Kidney capillary endothelial cell (primary cell): ENCODE measurements at places on chromosomes 7 and 10.

GRCh38 chr10:118763202-118763988 lies 8.6 kb upstream of the CACUL1 start:
- no peak for DNase-seq

- DNase-seq = no peak
Observed at GRCh38 chr10:42879380-42880254, 97.0 kb downstream of the BMS1 start.

GRCh38 chr7:129821476-129821875 lies 131.3 kb downstream of the UBE2H start:
- DNase-seq = no peak

DNA sequence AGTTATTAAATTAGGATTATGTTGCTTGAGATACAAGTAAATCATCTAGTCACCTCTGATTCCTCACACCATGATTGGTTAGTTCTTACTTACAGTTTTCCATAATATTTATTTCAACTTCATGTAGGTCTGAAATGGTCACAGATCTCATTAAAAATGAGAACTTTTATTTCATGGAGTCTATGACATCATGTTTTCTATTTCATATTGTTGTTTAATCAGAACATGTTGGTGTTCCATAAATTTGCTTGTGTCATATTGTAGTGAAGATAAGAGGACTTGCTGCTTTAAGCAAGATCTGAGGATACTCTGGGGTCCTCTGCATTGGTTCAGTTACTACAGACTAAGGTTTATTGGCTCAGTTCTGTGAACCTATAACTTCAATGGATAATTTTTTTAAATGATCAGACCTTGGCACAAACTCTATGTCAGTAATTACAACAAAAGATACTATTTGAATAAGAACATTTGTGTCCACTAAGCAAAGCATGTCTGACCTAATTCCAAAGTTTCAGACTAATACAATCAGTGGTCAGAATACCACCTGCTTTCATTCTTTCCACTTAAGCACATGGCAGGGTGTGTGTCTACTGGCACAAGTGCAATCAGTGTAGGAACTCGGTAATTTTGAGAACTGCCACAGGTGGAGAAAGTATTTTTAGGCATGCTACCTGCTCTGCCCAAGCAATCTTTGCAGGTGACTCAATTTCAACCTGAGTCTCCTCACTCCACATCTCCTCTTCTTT lies 68.5 kb downstream of the CCDC71L start:
- DNase-seq = no peak

DNA sequence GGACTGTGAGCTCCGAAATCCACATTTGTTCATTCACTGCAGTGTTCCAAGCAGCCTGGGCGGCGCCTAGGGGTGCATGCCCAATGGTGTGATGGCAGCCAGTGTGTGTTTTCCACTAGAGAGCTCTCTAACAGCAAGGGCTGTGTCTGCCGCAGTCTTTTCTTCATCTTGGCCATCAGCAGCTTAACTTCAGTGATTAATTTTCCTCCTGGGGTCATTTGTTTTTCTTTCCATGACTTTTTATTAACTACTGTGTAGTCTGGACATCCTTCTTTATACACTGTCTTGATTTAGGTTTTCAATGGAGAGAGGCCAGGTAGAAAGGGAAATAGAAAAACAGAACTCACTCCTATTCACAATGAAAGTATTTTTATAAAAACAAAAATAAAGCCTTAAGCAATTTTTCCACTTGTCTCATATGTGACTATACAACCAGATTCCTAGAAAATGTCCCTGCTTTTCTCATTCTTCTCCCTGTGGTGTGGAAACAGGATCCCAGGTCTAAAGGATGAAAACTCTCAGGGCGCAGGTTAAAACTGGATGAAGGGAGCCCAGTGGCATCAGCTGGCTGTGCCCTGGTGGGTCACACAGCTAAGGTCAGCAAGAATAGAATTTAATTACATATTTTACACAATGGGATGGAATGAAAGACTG lies 176.8 kb downstream of the PKD1L1 start:
- DNase-seq = no peak

DNA sequence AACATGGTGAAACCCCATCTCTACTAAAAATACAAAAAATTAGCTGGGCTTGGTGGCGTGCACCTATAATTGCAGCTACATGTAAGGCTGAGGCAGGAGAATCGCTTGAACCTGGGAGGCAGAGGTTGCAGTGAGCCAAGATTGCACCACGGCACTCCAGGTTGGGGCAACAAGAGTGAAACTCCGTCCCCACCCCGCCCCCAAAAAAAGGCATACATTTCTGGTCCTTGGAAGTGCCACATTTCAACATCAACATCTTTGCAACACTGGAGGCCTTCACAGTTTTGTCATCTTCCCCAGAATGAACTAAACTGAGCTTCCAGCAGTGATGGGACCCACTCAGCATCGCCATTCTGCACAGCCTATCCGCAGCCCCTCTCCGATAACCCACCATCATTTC lies 36.6 kb downstream of the FAM53B start:
- DNase-seq = no peak

DNA sequence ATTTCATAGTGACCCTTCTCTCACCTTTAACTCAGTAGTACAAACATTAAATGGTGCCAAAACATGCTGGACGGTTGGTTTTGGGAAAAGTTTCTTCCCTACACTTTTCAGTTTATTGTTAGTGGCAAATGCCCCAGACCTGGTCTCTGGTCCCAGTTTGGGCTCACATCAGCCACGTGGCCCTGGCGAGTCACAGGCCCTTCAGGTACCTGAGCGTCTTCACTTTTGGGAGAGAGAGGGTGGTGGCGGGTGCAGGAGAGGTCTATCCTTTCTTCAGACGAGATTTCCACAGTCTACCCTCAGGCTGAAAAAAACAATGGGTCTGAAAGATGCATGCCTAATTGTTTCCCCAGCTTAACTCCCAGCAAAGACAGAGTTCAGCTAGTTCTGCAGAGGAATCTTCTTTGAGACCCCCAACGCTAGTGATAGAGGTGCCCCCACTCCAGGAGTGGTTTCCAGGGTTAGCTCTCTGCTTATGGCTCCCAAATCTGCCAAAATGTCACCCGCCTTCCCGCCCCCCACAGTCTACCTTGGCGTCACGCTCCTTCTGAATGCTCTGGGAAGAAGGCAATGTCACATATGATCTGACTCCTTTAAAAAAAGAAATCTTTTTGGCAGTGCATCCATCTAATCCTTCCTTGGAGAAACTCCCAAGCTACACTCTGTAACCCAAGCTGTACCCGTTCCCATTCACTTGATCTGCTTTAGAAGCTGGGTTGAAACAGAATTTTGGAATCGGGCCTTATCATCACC lies 384.8 kb upstream of the FOXK1 start:
- DNase-seq = no peak

DNA sequence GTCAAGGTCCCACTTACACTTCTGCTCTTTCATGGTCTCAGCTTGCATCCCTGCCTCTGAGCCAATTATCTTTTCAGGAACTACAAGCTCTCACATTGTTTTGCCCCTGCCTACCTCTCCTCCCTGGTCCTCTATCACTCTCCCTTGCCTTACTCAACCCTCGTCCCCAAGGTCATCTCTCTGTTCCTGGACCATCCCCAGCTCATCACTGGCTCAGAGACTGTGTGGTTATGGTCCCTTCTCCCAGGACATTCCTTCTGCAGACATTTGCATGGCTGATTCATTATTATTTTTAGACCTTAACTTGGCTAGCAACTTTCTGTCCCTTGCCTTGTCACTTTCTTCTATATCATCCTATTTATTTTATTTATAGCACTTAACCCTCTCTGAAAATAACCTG lies 17.8 kb upstream of the GPAM start:
- no peak for DNase-seq

DNA sequence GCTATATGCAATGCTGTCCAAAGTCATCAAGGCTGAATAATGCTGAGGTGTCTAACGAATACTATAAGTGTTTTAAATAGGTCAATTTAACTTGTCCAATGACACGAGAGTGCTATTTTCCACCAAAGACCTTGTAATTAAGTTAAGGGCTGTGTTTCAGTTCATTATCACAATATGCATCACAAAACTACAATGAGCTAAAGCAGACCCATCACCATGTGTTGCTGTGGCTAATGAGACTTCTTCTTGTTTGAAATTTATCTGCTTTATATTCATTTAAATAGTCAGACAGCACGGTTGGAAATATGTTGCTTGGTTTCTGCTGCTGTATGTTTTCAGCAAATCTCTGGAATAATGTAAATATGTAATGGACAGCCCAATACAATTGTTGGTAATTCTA lies 292.5 kb upstream of the VSTM2A start:
- DNase-seq = no peak

- DNase-seq = no peak
Observed at GRCh38 chr10:121313119-121313875, 284.9 kb downstream of the FGFR2 start.

GRCh38 chr7:106001886-106002285 lies 38.8 kb downstream of the CDHR3 start:
- DNase-seq = no peak

GRCh38 chr10:58781873-58782488 lies 269.3 kb downstream of the BICC1 start:
- peak; percentile 53 for DNase-seq

DNA sequence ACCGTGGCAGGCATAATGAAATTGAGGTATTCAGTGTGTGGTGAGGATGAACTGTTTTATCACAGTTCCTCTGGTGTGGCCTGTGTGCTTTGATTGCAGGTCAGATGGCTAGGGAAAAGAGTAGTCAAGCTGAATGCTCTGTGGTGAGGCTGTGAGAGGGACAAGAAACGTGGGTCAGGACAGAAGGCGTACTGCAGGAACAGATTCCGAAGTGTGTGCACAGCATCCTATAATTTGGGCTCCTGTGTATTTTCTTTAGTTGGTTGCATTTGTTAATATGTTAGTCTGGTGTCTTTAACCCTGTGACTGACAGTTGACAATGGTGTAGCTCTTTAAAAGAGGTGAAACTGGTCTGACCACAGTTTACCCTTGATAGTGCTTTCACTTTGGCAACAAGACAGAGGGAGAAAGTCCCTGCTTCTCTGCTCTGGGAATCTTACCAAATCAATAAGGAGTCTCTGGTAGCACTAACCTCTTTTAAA lies 76.5 kb downstream of the AUTS2 start:
- DNase-seq = no peak

- no peak for DNase-seq
Observed at GRCh38 chr7:45082831-45083331, 5.9 kb downstream of the NACAD start.

GRCh38 chr10:122078965-122079795 lies 90.2 kb downstream of the TACC2 start:
- no peak for DNase-seq

DNA sequence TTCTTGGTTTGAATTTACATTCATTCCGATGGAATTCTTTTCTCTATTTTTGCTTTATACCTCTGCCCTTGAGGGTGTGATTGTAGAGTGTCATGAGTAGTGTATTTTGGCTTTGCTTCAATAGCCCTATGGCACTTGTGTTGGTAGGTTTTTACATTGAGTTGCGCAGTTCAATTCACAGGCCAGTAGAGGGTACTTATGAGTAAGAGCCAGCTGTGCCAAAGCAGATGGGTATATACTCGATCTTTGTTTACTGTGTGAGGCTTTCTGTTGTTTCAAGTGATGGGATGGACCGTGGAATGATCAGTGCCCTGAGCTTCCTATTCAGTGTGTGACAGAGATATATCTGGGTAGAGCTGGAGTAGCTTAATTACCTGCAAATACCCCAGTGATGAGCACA lies 4.3 kb upstream of the AKR1C3 start:
- DNase-seq = peak; percentile 31

GRCh38 chr7:22697876-22698606 lies 29.0 kb upstream of the IL6 start:
- DNase-seq = no peak

DNA sequence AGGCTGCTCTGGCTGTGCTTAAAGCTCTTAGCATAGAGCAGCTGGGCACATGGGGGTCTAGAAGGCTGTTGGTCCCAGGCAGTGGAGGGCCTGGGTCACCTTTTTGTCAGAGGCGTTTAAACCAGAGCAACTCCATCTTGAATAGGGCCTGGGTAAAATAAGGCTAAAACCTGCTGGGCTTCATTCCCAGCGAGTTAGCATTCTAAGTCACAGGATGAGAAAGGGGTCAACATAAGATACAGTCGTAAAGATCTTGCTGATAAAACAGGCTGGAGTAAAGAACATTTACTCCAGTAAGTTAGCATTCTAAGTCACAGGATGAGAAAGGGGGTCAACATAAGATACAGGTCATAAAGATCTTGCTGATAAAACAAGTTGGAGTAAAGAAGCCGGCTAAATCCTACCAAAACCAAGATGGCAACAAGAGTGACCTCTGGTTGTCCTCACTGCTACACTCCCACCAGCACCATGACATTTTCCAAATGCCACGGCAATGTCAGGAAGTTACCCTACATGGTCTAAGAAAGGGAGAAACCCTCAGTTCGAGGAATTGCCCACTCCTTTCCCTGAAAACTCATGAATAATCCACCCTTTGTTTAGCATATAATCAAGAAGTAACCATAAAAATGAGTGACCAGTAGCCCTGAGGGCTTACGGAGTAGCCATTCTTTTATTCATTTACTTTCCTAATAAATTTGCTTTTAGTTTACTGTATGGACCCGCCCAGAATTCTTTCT lies 96.8 kb upstream of the PCBD1 start:
- DNase-seq = no peak

DNA sequence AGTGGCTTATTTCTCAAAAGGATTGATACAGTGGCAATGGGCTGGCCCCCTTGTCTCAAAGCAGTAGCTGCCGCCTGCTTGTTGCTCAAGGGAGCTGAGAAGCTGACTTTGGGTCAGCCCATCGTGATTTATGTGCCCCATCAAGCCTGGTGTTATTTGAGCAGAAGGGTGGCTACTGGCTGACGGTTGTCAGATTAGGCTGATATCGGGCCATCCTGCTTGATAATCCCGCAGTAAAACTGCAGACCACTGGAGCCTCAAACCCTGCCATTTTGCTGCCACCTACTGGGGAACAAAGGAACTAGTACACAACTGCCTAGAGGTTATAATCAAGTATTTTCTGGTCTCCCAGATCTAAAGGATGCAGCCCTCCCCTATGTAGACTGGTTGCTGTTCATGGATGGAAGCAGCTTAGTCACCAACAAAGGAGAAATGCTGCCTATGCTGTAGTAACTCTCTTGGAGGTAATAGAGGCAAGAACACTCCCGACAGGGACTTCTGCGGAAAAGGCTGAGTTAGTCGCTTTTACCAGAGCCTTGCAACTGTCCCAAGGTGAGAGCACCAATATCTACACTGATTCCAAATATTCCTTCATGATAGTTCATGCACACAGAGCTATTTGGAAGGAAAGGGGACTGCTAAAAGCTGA lies 65.9 kb upstream of the ZNF92 start:
- DNase-seq = peak; percentile 74

- DNase-seq = peak; percentile 41
Observed at GRCh38 chr7:129343099-129343700, 91.0 kb upstream of the STRIP2 start.

DNA sequence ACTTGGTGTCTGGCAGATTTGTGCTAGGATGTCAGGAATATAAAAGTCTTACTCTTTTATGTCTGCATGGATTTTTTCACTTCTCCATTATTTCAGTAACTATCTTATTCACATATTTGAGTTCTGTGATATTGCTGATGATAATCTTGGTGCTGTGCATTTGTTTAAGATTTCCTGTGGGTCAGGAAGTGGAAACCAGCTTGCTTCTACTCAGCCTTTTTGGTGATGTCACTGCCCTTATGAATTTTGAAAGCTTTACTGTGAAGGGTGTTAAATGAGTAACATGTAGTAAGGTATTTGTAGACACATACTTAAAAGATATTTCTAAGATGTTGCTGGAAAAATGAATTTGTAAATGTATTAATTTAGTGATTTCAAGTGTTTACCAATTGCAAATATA lies 69.5 kb upstream of the VOPP1 start:
- DNase-seq = peak; percentile 52

- no peak for DNase-seq
Observed at GRCh38 chr10:133245439-133246235, 8.0 kb downstream of the VENTX start.

GRCh38 chr10:52485462-52485861 lies 171.4 kb downstream of the DKK1 start:
- no peak for DNase-seq
